ENCODE measurements at places on chromosomes 2 and 18.

GRCh38 chr2:135783439-135783838, 41.8 kb downstream of the UBXN4 start:
- no peak for DNase-seq

- no peak for DNase-seq
Observed at GRCh38 chr2:47950340-47951301, 44.3 kb upstream of the FBXO11 start.

- no peak for DNase-seq
Observed at GRCh38 chr2:140027320-140027719, 1247.1 kb upstream of the NXPH2 start.

GRCh38 chr2:150232321-150232720, 255.1 kb downstream of the RND3 start:
- DNase-seq, result no peak

DNA sequence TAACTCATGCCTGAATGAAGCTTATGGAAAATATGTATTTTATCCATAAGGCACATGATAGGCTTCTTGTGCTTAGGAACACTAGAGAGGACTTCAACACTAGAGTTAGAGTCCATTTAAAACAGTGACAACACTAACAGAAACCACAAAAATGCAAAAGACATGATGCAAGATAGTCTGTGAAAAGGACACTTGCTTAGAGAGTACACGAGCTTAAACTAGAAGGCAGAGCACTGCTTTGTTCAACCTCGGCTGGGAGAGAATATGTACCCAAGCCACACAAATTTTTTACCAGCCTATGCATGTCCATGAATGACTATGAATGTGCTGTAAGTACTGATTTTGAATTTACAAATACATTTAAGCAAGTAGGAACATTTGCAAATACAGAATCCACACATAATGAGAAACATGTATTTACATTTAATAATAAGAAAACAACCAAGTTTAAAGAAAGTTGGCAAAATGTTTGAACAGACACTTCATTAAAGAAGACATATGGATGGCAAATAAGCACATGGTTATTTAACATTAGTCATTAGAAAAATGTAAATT, 130.6 kb downstream of the SPOPL start:
- no peak for DNase-seq

DNA sequence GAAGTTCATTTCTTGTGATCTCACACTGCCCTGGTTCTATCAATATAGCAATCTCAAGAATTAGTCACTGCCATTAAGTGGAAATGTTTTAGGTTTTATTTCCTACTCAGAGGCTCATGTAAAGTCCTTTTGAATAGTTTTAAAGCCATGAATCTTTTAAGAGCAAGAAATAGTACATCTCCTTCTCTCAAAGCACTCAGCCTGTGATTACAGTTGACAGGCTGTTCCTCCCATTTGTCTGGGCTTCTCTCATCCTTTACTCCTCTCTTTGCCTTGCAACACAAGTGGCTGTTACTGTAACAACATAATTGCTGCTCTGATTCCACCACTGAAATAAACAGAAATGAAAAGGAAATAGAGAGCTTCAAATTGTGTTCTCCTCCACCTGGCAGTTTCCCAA, 18.4 kb downstream of the GRP start:
- DNase-seq, result no peak

- no peak for DNase-seq
Observed at GRCh38 chr2:26982102-26982742, 11.8 kb downstream of the MAPRE3 start.

GRCh38 chr2:48200620-48201293, 294.5 kb upstream of the FBXO11 start:
- no peak for DNase-seq

- no peak for DNase-seq
Observed at GRCh38 chr18:22726469-22726868, 206.7 kb upstream of the RBBP8 start.

- no peak for DNase-seq
Observed at GRCh38 chr2:40302751-40303325, 149.1 kb downstream of the SLC8A1 start.
